ENCODE measurements at places on chromosomes 4 and X.

DNA sequence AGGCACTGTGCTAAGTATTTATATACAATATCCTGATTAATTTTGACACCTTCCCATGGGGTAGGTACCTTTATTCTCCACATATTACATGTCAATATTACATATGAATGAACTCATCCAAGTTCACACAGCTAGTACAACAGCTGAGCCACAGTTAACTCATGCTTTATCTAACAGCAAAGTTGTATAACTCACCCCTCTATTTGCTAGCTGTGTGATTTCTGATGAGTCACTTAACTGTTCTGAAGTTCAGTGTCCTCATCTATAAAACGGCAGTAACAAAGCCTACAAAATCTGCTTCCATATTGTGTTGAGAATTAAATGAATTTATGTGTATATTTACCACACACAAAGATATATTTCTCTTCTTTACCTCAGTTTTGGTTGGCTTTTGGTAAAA is 48.2 kb upstream of the KDR start:
- DNase-seq = no peak

DNA sequence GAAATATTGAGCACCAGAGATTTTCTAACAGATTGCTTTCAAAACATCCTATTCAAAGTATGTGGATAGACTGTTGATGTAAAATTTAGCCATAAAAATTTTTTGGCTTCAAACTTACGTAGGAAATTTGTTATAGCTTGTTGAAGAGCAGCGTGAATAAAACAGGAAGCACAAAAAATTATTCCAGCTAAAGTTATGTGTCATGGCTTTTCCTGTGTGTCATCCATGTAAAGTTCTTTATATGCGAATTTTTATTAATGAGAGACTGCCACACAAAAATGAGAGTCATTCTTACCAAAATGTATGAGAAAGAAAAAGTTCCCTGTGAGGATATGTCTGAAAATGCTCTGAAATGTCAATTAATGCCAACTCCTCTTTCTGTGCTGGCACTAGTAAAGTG is 19.5 kb downstream of the EPGN start:
- DNase-seq = no peak

DNA sequence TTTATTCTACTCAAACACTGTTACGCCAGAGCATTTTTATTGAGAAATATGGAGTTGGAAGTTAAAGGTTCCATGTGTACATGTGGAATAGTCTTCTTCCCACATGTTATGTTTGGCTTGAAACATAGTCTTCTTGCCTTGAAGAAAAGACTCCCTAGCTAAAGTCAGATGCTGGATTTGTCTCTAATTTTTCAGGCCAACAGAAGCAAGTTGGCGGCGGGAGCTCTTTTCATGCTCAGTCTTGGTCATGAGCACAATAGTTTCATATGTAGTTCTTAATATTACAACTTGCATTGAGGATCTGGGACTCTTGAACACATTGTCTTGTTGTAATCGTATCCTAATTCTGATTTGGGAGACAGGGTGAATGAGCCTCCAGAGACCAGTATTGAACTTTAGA is 19.4 kb downstream of the SEPTIN11 start:
- DNase-seq = no peak

GRCh38 chr4:185201977-185202962 is 1.5 kb downstream of the CFAP97 start:
- no peak for DNase-seq

DNA sequence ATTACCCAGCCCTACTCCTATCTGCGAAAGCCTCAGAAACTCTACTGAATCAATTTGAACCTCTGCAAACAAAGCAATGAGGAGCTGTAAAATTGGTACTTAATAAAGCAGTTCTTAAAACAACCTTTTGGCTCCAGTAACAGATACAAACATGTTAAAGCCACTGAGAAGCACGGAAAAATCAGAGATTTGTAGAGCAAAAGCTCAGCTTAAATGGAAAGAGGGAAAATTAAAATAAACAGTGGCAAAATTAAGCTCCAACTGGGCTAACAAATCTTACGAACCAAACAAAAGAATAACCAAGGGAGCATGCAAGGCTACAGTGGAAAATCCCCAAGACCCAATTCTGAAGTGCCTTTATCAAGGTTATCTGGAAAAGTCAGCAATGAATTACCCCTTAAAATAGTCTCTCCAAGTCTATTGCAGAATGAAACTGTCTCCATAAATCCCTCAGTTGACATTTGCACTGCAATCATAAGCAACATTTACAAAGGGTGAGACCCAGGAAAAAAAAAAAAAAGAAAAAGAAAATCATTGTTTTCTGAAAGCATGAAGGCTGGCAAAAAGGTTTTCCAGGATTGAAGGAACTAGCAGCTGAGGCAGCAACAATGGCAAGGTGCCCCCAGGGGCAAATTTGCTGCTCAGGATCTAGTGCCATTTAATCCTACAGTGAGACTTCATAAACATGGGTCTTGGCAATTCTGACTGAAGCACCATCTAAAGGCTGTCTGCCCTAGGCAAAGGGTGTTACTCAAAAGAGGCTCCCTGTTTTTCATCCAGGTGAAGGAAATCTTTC is 40.1 kb downstream of the USP46 start:
- DNase-seq = no peak

- no peak for DNase-seq
Measured at GRCh38 chrX:71664889-71665491, 2.4 kb upstream of the LOC101059915 start.

DNA sequence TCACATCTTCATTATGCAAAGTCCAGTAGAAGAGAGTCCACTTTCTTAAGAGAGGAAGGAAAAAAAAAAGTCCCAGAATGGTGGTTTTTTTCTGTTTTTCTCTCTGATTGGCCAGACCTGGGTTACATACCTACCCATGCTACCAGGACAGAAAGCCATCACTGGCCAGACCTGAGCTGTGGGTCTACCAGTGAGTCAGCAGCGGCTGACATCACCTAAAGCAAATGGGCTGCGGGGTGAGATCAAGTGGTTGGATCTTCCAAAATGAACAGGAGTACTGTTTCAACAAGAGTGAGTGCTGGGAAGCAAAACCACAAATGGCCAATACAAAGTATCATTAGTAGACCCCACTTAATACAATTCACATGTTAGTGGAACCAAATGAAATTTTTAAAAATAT is 1.6 kb upstream of the NDST3 start:
- DNase-seq = no peak

DNA sequence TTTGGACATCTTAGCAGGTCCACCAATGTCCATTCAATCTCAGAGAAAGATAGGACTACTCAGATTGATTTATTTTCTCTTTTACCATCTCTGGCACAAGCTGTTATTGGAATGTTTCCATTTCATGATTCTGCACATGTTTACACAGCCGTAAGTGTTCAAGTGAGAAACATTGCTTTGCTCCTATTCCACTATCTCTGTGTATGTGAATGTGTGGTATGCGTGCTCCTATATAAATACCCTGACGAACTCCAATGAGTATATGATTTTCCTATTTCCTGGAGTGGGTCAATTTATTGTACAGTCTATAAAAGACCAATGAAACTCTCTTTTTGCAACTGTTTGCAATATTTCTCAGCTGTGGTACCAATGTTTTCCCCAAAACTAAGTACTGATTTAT is 221.0 kb upstream of the GALNT7 start:
- DNase-seq = no peak

- no peak for DNase-seq
Measured at GRCh38 chr4:101643186-101643837, 147.2 kb upstream of the BANK1 start.

DNA sequence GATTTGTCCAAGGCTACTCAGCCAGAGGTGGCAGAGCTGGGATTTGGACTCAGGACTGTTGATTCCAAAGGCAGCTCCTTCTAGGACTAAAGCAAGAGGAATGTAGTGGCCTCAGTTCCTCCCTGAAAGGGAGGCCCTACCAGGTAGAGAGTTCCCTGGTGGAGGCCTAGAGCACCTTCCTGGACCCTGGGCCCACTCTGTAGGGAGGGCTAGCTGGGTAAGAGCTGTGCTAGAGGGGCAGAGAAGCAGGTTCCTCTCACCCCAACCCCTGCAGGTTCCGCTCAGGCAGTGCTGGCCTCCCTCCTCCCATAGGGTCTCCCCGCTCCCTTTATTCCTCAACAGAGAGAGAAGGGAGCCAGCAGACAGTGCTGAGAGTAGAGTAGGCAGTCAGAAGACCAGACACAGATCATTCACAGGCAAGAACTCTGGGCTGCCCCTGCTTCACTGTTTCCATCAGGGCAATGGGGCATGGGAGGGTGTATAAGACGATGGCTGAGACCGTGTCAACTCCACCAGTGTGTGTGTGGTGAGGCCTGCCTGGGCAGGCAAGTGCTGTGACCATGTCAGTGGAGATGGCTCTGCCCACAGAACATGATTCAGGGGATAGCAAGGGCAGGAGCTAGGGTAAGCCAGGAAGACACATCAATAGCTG is 12.4 kb upstream of the PJA1 start:
- no peak for DNase-seq

DNA sequence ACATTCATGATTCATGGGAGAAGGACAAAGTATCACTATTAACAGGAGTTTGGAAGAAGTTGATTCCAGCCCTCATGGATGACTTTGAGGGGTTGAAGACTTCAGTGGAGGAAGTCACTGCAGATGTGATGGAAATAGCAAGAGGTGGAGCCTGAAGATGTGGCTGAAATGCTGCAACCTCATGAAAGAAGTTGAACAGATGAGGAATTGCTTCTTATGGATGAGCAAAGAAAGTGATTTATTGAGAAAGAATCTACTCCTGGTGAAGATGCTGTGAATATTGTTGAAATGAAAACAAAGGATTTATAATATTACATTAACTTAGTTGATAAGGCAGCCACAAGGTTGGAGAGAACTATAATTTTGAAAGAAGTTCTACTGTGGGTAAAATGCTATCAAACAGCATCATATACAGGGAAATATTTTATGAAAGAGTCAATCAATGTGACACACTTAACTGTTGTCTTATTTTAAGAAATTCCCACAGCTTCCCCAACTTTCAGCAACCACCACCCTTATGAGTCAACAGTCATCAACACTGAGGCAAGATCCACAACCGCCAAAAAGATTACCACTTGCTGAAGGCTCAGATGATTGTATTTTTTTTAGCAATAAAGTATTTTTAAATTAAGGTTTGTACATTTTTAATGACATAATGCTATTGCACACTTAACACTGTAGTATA is 302.6 kb downstream of the CBLL2 start:
- DNase-seq = no peak

- no peak for DNase-seq
Measured at GRCh38 chr4:92249541-92249940, 54.2 kb upstream of the GRID2 start.

- no peak for DNase-seq
Measured at GRCh38 chrX:40084471-40085101, 13.2 kb downstream of the BCOR start.

DNA sequence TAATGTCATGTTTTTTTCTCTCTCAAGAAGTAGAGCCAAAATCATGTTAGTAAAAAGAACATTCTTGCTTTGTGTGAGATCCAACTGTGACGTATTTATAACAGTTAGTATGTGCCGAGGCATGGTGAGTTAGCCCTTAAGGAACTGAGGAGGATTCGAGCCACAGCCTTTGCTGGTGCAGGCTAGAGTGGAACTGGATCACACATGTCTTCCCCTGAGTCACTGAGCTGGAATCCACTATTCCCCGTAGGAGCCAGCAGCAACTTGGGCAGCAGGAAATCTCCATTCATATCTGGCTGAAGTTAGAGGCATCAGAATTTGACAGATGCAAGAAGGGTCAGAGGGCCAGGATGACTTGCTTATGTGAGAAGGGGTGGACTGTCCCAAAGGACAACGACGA is 144.6 kb upstream of the KIT start:
- peak; percentile 92 for DNase-seq

GRCh38 chrX:143094417-143095023 is 68.8 kb downstream of the SPANXN4 start:
- no peak for DNase-seq

GRCh38 chr4:153281476-153281875 is 63.0 kb upstream of the MND1 start:
- peak; percentile 34 for DNase-seq

- DNase-seq = no peak
Measured at GRCh38 chr4:153573881-153574802, 108.0 kb downstream of the TMEM131L start.

GRCh38 chr4:118557298-118557851 is 127.8 kb upstream of the METTL14 start:
- no peak for DNase-seq

GRCh38 chrX:1093586-1094421 is 118.6 kb downstream of the CRLF2 start:
- DNase-seq = no peak

- peak; percentile 37 for DNase-seq
Measured at GRCh38 chr4:88276952-88277710, 7.2 kb downstream of the PPM1K start.

DNA sequence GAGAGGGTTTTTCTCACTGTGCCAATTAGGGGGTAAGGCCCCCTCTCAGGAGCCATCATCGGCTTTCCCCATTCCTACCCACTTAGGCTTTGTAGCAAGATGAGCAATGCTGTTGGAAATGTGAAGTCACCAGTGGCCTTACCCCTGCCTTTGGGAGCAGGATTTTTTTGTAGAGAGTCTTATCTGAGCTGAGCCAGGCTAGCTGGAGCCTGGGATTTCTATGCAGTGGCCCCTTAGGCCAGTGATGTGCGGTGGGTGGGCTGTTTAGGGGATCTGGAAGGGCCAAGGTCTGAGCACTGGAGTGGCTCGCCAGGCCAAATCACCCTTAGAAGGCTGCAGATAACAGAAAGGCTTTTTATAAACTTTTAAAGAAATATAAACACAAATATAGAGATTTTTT is 4.2 kb downstream of the CXorf65 start:
- no peak for DNase-seq

DNA sequence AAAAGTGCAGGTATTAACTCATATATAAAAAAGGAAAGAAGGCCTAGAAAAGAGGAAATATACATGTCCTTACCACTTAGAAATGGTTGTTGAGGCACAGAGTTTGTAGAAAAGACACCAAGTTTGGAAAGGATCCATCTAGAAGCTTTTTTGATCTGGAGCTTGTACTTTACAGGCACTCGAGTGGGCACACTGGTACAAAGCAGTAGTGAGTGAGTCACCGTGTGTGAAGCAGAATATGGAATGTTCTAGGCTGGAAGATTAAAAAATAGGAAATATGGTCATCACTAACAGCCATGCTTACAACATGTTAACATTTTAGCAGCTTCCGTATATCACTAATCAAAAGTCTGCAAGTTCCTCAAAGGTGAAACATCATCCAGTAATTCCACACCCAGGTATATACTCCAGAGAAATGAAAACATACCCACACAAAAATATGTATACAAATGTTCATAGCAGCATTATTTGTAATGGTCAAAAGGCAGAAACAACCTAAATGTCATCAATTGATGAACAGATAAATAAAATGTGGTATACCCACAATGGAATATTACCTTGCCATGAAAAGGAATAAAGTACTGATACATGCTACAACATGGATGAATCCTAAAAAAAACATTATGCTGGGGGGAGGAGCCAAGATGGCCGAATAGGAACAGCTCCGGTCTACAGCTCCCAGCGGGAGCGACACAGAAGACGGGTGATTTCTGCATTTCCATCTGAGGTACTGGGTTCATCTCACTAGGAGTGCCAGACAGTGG is 69.5 kb downstream of the FRYL start:
- no peak for DNase-seq

GRCh38 chr4:113636438-113636818 is 125.1 kb downstream of the CAMK2D start:
- no peak for DNase-seq

- DNase-seq = no peak
Measured at GRCh38 chr4:107629318-107629717, 90.7 kb downstream of the PAPSS1 start.

GRCh38 chr4:31370866-31371465 is 650.8 kb downstream of the PCDH7 start:
- no peak for DNase-seq

- no peak for DNase-seq
Measured at GRCh38 chr4:7384003-7384928, 50.5 kb downstream of the PSAPL1 start.

- DNase-seq = no peak
Measured at GRCh38 chrX:40414335-40414734, 166.4 kb upstream of the ATP6AP2 start.

Measured in esophagus muscularis mucosa (tissue), 4 donors.